DMS 273 treated with DMSO at 0.1 percent for 48 hours (cell line): ENCODE measurements at places on chromosomes 11 and 22.
A peak's percentile ranks its signal among the peaks of the same experiment; 100 is the strongest.

- DNase-seq = no peak
These were observed 18.2 kb downstream of the YWHAH start for GRCh38 chr22:31962387-31963125.

GRCh38 chr22:22410121-22410520 is 98.4 kb downstream of the ZNF280B start:
- DNase-seq = peak; percentile 19

- no peak for DNase-seq
These were observed 13.3 kb downstream of the LARGE1 start for GRCh38 chr22:33906954-33907353.

DNA sequence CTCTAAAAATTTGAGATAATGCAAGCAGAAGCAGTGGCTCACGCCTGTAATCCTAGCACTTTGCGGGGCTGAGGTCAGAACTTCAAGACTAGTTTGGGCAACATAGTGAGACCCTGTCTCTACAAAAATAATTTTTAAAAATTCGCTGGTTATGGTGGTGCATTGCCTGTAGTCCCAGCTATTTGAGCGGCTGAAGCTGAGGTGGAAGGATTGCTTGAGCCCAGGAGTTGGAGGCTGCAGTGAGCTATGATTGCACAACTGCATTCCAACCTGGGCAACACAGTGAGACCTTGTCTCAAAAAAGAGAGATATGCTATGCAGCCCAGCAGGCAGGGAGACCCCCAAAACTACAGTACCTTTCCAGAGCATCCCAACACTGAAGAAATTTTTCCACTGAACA is 2.3 kb downstream of the CTSC start:
- no peak for DNase-seq

DNA sequence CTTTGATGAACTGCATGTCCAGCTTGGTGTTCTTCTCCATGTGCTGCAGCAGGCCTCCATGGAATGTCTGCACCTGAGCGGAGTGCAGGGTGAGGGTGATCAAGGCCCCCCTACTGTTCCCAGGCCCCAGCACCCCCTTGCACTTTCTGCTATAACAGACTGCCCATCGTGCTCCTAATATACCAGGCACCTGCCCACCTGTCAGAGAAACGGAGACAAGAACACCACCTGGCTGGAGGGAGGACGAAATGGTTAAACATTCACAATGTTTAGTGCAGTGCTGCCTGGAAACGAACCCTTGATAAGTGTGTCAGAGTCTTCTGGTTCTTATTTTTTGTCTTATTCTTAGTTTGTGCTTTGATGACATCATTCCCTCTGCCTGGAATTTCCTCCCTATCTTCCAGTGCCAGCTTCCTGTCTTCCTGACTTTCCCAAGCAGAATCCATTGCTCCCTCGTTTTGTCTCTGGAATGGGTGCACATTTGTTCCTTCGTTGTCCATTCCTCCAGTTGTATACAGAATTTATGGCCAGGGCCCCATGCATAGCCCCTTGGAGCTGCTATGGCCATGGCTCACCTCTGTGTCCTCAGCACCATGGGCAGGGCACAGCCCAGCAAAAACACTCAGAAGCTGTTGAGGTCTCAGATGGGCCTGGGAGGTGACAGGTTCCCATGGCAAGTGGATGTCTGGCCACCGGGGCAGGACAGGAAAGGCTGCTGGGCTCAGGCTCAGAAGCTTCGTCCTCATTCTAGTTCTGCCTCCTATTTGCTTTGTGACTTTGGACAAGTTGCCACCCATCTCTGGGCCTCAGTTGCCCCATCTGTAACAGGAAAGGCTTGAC is 11.9 kb downstream of the BAIAP2L2 start:
- DNase-seq = no peak

GRCh38 chr11:128116885-128117284 is 470.5 kb downstream of the ETS1 start:
- no peak for DNase-seq

DNA sequence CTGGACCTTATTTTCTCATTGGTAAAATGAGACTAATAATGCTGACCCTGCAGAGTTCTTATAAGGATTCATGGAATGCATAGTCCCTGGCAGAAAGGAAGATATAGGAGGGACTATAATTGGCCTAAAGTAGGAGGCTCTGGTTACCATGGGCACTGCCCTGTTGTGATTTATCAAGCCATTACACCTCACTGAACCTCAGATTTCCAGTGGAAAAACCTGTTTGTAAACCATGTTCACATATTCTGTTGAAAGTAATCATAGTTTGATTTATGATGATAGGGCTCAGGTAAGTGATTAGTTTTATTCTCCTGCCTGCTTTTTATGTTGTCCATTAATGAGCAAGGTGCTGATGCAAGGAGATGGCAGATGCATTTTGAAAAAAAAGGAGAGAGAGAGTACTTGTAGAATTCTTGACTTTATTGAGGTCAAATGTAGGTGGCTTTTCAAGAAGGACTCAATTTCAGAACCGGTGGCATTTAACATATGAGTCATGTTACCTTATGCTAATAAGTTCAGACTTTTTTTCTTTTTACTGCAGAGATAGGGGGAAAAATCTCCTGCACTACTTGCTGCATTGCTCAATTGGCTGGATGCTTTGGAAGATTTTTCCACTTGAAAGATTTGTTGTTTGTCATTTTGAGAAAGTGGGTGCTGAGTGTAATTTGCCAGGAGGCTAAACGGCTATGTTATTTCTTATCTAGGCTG is 14.6 kb downstream of the NF2 start:
- DNase-seq = no peak

DNA sequence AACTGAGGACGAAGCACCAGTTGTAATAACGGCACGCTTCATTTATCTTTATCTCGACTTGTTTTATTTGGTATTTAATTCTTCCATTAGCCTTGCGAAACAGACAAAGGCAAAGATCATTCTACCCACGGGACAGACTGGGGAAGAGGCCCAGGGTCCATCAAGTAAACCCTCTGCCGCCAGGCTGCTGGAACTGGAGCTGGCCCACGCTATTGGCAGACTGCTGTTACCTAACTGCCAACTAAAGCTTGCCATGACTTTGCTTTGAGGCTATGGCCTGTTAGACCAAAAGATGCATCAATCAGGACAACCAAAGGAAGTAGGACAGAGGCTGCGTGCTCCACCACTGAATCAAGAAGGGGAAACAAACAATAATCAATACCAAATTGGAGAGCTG is 780 bp upstream of the TMEM218 start:
- DNase-seq = no peak

DNA sequence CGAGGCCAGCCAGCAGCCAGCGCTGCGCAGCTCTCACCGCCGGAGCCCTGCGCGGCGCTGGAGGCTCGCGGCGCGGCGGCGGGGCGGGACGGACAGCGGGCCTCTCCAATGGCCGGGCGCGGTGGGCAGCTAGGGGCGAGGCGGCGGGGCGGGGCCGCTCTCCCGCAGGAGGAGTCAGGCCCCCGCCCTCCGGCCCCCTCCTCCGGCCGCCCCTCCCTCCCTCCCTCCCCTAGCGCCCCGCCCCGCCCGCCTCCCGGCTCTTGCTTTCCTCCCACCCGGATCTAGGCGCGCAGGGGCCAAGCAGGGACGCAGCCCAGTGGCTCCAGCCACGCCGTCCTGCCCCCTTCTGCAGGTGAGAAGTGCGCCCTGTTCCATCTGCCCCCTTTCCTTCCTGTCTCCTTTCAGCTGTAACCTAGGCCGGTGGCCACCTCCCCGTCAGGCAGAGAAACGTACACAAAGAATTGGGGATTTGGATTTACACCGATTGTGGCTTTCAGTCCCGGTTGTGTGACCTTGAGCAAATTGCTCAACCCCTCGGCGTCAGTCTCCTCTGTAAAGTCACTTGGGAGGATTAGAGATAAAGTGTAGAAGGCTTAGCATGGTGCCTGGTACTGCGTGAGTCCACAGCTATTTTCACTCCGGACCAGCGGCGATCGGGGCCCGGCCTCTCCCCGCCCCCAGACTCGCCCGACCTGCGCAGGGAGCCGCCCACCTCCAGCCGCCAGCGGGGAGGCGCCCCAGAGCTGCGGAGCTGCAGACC is at the start of gene FZD4:
FZD4 (minus strand) TSS at position 35 of the 760 bp plus-strand sequence. CDS start 310 bp downstream, outside the sequence.
- peak; percentile 36 for DNase-seq

DNA sequence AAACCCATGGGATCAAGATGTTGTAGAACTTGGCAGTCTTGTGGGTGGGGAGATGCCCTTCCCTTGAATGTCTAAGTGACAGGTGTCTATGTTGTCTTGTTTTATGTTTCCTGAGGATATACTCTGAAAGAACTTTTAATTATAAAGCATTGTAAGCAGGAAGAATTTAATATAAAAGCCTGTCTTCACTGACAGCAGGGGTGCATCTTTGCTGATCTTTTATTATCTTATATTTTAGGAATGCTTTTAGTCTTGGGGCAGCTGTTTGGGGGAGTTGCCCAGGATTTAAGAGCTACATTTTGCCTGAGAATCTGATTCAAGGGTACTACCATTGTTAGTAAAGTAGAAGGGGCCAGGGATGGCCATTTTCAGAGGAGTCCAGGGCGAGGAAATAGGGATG is 43.4 kb downstream of the IRAG1 start:
- DNase-seq = no peak

- DNase-seq = no peak
These were observed 5.8 kb upstream of the CEP295 start for GRCh38 chr11:93655581-93656255.

DNA sequence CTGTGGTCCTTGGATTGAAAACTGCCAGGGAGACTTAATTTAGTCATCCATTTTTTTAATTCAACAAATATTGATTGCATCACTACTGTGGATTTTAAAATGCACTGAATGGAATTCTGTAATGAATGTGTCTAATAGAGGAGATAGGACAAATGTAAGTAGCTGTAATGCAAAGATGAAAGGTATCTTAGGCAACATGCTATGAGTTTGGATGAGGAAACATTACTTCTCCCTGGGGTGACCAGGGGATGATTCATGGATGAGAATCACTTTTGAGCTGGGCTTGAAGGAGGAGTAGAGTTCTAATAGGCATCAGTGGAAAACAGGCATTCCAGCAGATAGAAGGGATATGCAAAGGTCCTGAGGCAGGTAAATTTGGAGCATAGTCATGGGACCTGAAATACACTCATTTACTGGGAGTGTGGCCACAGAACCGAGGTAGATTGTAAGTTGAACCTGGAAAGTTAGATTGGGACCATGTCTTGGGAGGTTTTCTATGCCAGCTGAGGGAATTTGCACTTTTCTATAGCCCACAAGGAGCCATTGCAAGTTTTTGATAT is 43.4 kb downstream of the PKNOX2 start:
- DNase-seq = no peak

DNA sequence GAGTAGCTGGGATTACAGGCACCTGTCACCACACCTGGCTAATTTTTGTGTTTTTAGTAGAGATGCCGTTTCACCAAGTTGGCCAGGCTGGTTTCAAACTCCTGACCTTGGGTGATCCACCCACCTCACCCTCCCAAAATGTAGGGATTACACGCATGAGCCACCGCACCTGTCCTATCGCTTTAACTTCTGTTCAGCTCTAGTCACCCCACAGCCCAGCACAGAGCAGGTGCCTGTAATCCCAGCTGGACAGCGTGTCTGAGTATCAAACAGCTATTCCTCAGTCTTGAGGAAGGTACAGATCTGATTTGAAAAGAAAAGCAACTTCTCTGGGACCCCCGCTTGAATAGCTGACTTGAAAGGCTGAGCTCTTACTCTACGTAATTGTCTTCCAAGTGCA is 149.1 kb downstream of the CTTN start:
- no peak for DNase-seq

GRCh38 chr11:124745835-124746620 is 6.0 kb downstream of the VSIG2 start:
- no peak for DNase-seq

DNA sequence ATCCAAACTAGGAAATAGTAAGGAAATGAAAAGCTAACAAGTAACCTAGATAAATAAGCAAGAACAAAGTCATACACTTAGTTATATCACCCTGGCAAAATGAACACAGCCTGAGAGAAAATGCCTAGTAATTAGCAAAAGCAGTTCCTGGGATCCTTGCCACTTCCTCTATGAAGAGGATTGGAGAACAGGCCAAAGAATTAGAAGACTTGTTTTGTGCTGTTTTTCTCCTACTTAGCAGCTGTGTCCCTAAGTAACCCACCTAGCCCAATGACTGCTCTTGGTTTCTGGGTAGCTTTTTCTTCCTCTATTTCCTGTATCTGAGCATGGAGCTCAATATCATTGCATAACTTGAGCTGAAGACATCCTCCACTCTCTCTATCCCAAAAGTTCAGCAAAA is 713.9 kb downstream of the ETS1 start:
- DNase-seq = no peak

DNA sequence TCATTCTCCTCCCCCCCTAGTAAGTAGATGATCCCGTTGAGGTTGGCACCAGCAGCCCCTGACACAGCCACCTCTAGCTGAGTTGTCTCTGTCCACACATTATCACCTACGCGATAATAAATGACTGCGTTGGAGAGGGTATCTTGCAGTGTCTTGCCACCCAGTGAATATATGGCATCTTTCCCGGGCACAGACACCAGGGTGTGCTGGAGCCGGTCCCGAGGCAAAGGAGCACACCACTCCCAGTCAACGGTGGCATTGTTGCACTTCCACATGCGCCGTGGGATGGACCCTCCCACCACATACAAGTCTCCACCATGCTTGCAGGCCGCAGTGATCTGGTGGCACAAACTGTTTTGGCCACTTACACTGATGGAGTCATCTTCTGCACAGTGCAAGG is 5.4 kb downstream of the KBTBD4 start:
- DNase-seq = no peak

- DNase-seq = no peak
These were observed 7.8 kb upstream of the RBM4B start for GRCh38 chr11:66685276-66686099.

GRCh38 chr11:131571571-131571970 is 201.2 kb downstream of the NTM start:
- no peak for DNase-seq

DNA sequence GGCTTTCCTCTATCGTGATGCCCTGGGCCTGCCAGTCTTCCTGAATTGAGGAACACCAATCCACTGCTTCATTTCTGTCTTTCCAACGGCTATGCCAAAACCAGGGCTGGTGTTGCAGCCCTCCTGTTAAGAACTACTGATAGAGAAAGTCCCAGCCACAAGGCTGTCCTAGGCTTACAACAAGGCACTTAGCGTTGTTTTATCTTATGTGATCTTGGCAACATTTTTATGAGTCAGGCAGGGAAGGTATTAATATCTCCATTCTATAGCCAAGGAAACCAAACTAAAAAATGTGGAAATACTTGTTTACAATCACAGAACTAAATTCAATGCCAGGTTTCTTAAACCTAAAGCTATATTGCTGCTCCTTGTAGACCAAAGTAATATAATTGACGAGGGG is 89.9 kb upstream of the AMOTL1 start:
- no peak for DNase-seq

DNA sequence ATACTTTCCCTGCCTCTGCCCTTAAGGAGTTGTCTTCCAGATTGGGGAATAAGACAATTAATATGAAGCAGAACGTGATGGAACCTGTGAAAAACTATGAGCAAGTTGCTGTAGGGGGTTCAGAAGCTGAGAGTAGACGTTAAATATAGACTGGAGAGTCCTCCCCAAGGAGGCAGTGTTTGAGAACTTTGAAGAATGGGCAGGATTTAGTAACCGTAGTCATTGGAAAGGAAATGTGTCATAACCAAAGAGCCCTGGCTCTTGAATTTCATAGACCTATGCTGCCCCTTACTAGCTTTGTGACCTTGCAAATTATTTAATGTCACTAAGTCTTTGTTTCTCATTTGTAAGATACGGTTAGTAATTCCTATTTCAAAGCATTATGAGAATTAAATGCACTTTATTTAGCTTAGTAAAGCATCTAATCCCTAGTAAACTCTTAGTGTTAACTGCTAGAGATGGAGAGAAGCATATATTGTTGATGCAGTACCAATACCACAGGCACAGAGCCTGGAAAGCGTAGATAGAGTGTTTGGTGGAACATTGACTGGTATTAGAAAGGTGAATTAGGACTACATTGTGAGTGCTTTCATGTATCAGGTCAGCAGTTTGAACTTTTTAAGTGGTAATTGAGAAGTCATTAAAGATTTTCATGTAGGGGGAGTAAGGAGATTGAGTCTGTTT is 54.1 kb downstream of the MCAM start:
- DNase-seq = no peak
